ENCODE measurements at places on chromosomes 11 and 22. TPM values are rescaled to one million over a fixed set of nuclear protein-coding genes. Genes with fewer than 3 reads are reported as not detected.

Gene TRPT1
- 35.5 TPM for total RNA-seq

Gene PRR33
- total RNA-seq, result 1.3 TPM

Gene RIMBP3C
- 0.82 TPM for total RNA-seq

Gene TMEM191B
- 3.1 TPM for total RNA-seq

Gene MMP1
- total RNA-seq, result 0.06 TPM

Gene APOL5
- total RNA-seq, result 0.18 TPM

Gene GP1BB
- total RNA-seq, result 16.9 TPM

Gene KCNE3
- total RNA-seq, result 18.6 TPM

Gene PHLDA2
- 6.2 TPM for total RNA-seq

Gene C11orf97
- 0.53 TPM for total RNA-seq

Gene NRXN2
- 33.2 TPM for total RNA-seq

Gene SLC16A8
- total RNA-seq, result 2.2 TPM

Gene IGLL1
- 3.7 TPM for total RNA-seq

Gene GAS2L1
- total RNA-seq, result 8.9 TPM

Gene DRD4
- 1.3 TPM for total RNA-seq

Gene SAA2
- not detected for total RNA-seq

Gene NAALAD2
- 24.2 TPM for total RNA-seq

Gene TRIM48
- total RNA-seq, result not detected

Gene KRTAP5-1
- not detected for total RNA-seq

Gene HOATZ
- total RNA-seq, result not detected

Gene FIBIN
- total RNA-seq, result 21.3 TPM

Gene TRIM29
- 3.0 TPM for total RNA-seq

Gene RAPSN
- 12.8 TPM for total RNA-seq

Gene KDM4E
- not detected for total RNA-seq

Gene CCDC73
- 0.06 TPM for total RNA-seq

Gene SLC17A6
- total RNA-seq, result not detected
